ENCODE measurements at places on chromosomes 5 and 9.

- DNase-seq: no peak
Measured at GRCh38 chr5:130546211-130546610, 618.8 kb downstream of the HINT1 start.

GRCh38 chr5:42908086-42908485 lies 96.4 kb upstream of the SELENOP start:
- DNase-seq: no peak

GRCh38 chr9:134678666-134679443 lies 37.3 kb downstream of the COL5A1 start:
- DNase-seq: no peak

DNA sequence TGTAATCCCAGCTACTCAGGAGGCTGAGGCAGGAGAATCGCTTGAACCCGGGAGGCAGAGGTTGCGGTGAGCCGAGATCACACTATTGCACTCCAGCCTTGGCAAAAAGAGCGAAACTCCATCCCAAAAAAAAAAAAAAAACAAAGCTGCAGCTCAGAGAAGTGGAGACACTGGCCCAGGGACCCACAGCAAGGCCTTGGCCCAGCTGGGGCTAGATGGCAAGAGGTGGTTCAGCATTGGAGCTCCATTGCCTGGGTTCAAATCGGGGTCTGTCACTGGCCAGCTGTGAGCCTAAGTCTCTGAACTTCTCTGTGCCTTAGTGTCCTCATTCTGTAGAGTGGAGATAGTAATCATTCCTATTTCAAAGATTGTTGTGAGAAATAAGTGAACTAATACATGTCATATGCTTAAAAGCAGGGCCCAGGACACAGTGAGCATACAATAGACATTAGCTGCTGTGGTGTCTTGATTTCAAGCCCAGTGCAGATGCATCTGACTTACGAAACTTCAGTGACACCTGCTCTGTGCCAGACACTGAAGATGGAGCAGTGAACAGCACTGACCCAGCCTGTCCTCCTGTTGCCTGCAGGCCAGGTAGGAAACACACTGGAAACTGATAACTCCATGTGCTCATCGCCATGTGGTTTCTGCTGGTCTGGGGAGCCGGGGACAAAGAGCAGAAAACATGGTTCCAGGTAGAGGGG lies 127.7 kb downstream of the C9orf50 start:
- no peak for DNase-seq

GRCh38 chr5:57488215-57488955 lies 5.8 kb upstream of the ACTBL2 start:
- DNase-seq: no peak

GRCh38 chr5:138543730-138544104 lies 681 bp upstream of the ETF1 start:
- no peak for DNase-seq

GRCh38 chr5:68246802-68247201 lies 31.2 kb downstream of the PIK3R1 start:
- no peak for DNase-seq

- DNase-seq: no peak
Measured at GRCh38 chr9:129770741-129771140, 17.9 kb upstream of the PTGES start.

DNA sequence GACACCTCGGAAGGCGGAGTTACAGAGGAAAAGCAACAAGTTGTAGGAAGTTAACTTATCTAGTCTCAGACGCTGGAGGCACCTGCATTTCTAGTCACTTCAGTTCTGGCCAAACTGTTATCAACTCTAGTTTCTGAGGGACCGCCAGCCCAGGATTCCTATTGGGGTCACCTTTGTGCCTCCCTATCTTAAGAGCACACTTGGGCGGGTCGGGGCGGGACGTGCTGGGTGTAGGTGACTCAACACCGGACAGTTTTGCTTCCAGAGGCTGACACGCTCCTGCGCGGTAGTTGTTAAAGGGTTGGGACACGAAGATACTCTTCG lies 679 bp upstream of the KDM4C start:
- DNase-seq: no peak

DNA sequence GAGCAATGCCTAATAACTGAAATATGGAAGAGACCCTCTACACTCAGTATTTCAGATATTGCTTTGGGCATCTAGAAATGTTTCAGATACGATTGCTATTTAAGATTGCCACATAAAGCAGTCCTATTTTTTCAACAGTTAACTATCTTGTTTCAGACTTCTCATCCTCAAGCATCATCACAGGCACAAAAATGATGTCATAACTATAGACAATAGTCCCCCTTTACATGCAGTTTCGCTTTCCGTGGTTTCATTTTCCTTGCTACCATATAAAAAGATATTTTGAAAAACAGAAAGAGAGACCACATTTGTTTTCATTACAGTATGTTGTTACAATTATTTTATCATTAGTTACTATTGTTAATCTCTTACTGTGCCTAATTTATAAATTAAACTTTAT lies 347.4 kb downstream of the NDUFS4 start:
- DNase-seq: no peak

GRCh38 chr5:174532455-174533453 lies 191.6 kb upstream of the MSX2 start:
- DNase-seq: peak; percentile 46

DNA sequence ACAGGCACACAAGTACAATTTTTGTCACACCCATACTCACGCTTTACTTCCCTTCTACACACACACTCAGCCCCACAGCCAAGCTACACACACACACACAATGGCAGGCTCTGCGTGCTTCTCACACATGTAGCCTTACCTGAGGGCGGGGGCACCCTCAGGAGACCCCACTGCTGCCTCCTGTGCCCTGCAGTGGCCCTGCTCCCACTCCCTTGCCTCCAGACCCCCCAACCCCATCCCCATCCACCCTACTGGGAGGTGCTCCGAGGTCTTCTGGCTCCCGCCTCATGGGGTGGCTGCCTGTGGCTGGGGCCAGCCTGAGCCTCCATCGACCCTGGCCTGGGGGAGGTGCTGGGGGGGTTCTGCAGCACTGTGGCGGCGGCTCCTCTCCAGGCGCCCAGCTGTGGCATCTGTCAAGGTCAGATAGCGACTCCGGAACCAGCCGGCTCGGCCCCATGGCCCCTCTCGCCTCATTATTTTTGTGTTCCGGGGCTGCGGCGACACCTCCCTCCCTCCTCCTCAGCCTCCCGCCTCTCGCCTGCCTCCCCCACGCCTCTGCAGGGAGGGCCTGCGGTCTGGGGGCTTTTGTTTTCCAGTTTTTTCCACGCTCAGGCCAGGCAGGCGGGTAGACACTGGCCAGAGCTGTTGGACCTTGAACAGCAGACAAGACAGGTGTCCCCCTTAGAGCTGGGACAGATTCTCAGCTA lies 21.7 kb downstream of the CXXC5 start:
- peak; percentile 75 for DNase-seq

GRCh38 chr5:143896516-143896915 lies 84.6 kb downstream of the HMHB1 start:
- DNase-seq: no peak

- DNase-seq: no peak
Measured at GRCh38 chr5:135951807-135952206, 3.0 kb downstream of the LECT2 start.

DNA sequence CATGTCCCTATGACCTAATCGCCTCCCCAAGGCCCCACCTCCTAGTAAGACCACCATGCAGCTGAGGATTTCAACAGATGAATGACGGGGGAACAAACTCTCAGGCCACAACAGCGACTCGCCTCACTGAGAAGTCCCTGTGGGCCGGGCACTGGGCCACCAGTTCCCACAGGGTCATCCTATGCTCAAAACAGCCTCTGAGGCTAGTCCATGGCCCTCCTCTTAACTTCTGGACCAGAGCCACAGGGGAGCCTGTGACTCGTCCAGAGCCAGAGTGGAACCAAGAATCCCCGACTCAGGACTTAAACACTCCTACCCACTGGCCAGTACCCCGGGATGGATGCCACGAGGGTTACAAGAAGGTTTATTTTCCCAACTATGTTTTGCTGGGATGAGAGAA lies 12.3 kb downstream of the GFPT2 start:
- DNase-seq: no peak

DNA sequence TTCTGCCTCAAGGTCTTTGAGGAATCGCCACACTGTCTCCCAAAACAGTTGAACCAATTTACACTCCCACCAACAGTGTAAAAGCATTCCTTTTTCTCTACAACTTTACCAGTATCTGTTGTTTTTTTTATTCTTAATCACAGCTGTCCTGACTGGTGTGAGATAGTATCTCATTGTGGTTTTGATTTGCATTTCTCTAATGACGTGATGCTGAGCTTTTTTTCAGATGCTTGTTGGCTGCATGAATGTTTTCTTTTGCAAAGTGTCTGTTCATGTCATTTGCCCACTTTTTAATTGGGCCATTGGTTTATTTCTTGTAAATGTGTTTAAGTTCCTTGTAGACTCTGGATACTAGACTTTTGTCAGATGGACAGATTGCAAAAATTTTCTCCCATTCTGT lies 400.0 kb downstream of the DEPDC1B start:
- no peak for DNase-seq

GRCh38 chr9:79007701-79008483 lies 563.9 kb upstream of the TLE4 start:
- DNase-seq: no peak
